ENCODE measurements at places on chromosomes 5 and 9. TPM values are rescaled to one million over a fixed set of nuclear protein-coding genes. Genes with fewer than 3 reads are reported as not detected.

GRCh38 chr5:60700416-60700757 lies 421 bp upstream of the DEPDC1B start:
- DNase-seq = no peak

PCAT7 gene
- polyA plus RNA-seq = 1.5 TPM

DNA sequence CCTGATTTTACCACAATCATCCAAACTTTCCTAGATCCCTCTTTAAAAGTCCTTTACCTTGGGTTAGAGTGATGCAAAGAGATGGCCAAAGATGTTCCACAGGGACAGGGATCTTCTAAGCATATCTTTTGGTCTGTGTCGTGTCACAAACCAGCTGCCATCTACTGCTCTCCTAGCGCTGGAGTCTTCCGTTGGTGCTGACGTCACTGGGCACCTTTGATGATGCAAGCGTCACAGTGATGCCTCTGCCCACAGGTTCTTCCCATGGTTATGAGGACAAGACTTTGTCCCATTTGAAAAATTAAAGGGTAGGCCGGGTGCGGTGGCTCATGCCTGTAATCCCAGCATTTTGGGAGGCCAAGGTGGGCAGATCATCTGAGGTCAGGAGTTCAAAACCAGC lies 1.7 kb upstream of the GLT6D1 start:
- DNase-seq = no peak

ADAMTS2 gene
- polyA plus RNA-seq = 2.0 TPM

F2RL1 gene
- polyA plus RNA-seq = 24.5 TPM

- DNase-seq = no peak
Observed at GRCh38 chr5:116546033-116546742, 28.4 kb downstream of the SEMA6A start.

DNA sequence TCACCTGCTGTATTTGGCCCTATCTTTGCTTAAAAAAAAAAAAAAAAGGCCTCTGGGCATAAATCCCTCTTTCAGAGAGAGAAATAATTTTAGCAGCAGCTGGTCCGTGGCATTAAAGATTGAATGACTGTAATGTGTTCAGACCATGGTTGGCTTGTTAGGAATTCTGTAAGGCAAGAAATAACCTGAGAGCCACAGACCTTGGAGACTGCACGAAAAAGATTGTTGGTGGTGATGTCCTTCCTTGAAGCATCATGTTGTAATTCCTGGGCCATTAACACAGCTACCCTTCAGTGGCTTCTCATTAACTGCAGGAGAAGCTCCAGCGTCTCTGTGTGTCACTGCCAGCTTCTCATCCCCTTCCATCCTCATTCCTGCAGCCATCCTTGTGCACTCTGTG lies 79.0 kb downstream of the SGCD start:
- DNase-seq = no peak

KCNIP1 gene
- polyA plus RNA-seq = 3.1 TPM

DNA sequence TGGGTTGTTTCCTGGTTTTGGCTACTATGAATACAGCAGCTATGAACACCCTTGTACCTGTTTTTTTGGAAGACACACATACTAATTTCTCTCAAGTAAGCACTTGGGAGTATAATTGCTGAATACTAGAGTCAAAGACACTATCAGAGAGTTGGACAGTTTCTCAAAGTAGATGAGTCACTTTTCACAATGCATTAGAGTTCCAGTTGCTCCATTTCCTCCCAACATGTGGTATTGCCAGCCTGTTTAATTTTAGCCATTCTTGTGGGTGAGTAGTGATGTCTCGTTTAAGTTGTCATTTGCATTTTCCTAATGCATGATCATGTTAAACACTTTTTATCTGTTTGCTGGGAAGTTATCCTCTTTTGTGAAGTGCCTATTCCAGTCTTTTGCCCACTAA lies 81.6 kb upstream of the GDNF start:
- DNase-seq = no peak

- no peak for DNase-seq
Observed at GRCh38 chr5:68189613-68190012, 25.9 kb upstream of the PIK3R1 start.

GRCh38 chr5:157063776-157064430 lies 5.0 kb upstream of the HAVCR1 start:
- no peak for DNase-seq

DNA sequence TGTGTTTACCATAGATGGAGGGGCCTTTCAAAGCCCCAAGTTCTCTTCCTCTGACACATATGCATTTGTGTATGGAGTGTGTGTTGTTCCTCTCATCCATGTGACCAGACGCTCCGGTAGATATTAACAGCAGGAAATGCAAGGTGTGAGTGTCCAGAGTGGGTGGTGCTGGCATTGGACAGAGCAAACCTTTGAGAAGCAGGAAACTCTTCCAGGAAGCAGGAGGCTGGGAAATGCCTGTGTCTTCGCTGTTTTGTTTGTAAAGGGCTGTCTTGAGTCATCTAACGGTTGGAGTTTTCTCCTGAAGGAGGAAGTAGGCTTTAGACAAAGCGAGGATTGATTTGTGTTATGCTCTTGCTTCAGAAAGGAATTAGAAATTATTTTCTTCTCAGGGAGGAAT lies 370.9 kb downstream of the PLK2 start:
- DNase-seq = no peak

Measured in kidney (tissue), 22 donors.